Activated CD4-positive, alpha-beta T cell treated with anti-CD3 and anti-CD28 coated beads, Interleukin-2, amount 50 U/mL, for 16 hours (primary cell): ENCODE measurements at places on chromosomes 13 and 19.

GRCh38 chr13:29125934-29126424 lies 305.8 kb downstream of the MTUS2 start:
- DNase-seq: peak; percentile 37

GRCh38 chr19:41354343-41354953 lies 726 bp upstream of the TGFB1 start:
- no peak for DNase-seq

DNA sequence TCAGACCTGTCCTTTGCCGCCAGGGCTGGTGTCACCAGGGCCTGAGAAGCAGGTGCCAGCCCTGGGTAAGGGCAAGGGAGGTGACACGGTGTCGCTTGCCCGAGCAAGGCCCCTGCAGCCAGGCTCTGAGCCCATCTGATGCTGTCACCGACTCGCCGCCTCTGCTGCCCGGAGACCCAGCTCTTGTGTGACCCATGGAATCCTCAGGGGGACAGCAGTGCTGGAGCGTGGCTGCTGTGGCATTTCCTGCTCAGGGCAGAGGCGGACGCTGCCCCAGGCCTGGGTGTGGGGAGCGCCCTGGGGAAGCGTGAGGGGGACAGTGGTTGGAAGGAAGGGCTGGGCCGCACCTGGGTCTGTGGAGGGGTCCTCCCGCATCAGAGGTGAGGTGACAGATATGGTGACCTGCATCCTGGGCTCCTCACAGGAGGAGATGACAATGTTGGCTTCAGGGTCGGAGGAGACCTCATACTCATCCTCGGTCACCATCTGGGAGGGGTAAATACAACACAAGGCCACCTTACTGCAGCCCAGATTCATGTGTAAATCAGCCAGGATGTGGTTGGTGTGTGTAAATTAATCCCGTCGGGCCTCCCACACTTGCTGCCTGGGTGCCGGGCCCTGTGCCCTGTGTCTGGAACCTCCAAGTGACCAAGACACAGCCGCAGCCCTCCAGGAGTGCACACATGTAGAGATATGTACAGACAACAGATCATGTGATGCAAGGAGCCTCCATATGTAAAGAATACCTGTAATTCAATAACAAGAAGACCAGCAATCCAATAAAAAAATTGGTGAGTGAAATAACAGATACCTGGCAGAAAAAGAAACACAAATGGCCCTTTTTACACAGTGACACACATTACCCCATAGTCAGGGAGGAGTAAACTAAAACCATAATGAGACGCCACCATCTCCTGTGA lies 27.6 kb upstream of the MATK start:
- peak; percentile 16 for DNase-seq

DNA sequence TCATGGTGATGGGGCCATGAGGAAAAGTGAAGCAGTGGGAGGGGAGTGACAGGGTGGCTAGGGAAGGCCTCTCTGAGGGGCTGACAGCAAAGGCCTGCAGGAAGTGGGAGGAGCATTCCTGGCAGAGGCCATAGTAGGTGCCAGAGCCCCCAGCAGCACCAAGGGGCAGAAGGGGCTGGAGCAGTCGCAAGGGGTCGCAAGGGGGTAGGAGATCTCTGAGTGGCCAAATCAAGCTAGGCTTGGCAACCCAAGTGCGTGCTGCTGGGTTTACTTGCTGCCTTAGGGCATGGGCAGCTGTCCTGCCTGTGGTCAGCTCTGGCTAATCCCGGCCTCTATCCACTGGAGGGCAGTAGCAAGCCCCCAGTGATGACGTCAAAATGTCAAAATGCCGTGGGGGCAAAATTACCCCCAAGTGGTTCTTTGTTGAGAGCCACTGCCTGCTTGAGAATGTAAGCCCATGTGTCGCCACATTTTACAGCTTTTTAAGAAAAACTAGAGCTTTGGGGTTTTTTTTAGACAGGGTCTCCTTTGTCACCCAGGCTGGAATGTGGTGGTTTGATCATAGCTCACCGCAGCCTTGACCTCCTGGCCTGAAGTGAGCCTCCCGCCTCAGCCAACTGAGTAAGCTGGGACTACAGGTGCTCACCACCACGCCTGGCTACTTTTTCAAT lies 11.8 kb downstream of the CCDC97 start:
- no peak for DNase-seq

GRCh38 chr13:66665991-66666390 lies 564.1 kb downstream of the PCDH9 start:
- no peak for DNase-seq

DNA sequence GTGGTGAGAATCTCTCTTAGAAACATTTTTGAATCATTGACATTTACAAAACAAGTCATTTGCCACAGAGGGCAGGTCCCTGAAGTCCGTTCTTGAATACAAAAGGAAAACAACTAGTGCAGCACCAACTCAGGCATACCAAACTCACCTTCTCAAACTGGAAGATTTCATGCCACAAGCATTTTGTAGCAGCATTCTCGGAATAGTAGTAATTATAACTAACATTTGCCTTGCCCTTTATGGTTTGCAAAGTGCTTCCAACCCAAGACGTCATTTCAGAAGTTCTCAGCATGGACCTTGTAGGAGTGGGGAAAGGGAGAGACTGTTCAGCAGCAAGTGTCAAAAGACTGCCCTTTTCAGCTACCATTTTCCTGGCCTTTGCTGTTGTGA lies 344.6 kb downstream of the RFC3 start:
- DNase-seq: no peak

DNA sequence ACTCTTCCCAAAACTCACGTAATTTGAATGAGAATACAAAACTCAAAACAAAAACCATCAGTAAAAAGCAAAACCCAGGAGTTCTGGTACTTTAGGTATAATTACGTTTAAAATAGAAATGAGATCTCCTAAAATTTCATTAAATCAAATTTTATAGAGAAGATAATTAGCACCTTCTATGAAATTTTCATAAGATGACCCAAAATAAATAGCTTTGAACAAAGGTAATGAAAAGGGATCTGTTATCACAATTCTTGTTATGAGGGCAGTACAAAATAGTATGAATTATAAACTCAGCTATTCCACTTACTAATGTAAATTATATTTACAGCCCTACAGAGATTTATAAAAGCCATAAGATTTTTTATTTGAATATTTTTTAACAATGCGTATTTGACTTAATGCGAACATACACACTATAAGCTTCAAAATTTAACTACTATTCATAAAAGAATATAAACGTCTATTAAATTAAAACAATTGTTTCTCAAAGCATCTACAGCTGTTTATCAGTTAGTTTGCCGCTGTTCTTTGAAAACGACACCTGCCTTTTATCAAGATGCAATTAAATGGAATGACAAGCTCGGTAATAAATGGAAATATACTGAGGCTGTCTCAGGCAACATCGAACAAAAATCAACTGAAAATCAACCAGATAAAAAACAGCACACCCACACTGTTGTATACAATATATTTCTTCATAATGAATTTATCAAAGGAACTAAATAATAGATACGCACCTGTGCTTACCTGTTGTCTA lies 63.8 kb downstream of the KCNRG start:
- DNase-seq: no peak

DNA sequence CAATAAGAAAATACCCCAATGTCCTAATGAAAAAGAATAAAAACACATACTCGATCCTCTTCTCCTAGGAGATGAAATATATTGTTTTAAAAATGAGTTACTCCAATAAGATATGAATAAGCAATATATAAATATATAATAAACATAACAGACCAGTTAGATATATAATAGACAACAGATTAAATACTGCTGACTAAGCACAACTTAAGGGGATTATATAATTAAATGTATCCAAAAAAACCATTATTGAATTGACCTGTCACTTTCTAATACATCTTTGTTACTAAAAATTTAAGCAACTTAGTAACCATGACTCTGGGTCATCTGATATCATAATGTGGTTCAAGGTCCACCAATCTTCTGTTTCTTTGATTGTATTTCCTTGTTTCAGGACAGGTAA lies 14.0 kb upstream of the ZNF780B start:
- no peak for DNase-seq

DNA sequence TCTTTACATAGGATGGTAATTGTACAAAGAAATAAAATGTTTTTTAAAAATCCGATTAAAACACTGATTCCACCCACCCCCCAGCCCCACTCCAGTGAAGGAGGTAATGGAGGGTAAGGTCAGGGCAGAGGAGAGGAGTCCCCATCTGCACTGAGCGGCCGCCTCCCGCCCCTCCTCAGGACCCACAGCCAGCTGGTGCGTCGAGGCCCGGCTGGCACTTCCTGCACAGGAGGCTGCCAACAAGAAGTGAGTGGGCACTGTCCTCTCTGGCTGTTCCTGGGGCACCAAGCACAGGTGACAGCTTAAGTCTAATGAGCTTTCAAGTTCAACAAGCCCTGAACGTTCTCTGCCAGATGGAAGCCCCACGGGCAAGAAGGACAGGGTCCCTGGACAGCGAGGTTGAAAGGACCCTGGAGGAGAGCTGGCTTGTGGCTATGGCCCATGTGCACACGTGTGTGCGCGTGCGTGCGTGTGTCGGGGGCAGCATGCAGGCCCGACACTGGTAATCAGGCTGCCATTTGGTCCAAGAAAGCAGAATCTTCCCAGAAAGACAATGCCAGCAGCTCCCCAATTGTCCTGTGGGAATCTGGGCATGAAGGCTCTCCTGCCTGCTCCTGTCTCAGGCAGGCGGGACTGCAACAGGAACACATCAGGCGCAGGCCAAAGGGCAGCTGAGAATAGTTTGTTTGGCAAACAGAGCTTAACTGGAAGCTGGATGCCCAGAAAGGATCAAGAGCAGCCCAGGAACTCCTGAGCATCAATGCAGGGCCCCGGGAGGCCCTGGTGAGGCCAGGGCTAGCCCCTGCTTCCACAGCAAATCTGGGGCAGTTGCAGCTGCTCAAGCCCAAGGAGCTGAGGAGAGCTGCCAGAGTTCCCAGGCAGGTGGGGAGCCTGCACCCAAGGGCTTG lies 15.1 kb upstream of the EPHX3 start:
- DNase-seq: no peak

DNA sequence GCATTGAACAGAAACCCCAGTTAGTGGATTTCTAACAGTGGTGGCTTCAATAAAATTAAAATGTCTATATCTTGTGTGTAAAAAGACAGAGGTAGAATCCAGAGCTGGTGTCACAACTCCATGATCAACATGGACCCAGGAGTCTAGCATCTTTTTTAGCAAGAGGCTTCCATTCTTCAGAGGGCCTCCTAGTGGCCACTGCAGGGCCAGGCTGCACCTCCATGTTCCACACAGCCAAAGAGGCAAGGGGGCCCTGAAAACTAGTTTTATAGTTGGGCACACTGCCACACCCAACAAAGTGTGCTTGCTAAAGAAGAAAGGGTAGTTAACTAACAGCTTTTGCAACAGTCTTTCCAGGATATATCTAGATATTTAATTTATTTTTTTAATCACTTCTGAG lies 12.9 kb downstream of the N4BP2L1 start:
- DNase-seq: peak; percentile 20

GRCh38 chr13:39941911-39942551 lies 286.6 kb downstream of the COG6 start:
- no peak for DNase-seq

GRCh38 chr13:32600890-32601289 lies 14.6 kb downstream of the PDS5B start:
- DNase-seq: no peak

DNA sequence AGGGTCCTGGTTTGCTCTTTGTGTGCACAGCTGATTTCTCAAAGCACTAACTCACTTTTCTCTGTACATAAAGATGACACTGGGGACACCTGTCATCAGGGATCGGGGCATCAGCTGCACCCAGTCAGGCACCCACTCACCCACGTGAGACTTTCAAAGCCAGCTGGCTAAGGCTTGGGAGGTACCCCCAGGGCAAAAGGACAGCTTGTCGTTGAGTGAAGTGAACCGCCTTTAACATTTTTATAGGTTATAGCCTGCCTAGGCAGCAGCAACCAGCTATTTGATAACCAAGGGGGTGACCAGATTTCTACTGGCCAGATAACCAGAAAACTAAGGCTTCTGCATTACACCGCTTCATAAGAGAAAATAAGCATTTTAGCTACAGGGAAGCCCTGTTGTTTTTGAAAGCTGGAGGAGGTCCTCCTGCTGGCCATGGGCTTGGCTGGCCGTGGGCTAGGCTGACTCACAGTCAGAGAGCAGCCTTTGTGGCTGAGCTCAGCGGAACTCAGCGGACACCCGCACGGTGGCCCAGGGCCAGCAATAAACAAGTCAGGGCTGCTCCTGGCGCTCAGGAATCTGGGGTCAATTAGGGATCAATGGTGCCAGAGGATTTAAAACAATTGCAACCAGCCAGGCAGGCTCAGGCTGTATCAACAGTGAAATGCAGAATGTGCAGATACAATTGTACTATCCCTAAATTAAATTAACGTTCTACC lies 57.1 kb downstream of the ALOX5AP start:
- no peak for DNase-seq

DNA sequence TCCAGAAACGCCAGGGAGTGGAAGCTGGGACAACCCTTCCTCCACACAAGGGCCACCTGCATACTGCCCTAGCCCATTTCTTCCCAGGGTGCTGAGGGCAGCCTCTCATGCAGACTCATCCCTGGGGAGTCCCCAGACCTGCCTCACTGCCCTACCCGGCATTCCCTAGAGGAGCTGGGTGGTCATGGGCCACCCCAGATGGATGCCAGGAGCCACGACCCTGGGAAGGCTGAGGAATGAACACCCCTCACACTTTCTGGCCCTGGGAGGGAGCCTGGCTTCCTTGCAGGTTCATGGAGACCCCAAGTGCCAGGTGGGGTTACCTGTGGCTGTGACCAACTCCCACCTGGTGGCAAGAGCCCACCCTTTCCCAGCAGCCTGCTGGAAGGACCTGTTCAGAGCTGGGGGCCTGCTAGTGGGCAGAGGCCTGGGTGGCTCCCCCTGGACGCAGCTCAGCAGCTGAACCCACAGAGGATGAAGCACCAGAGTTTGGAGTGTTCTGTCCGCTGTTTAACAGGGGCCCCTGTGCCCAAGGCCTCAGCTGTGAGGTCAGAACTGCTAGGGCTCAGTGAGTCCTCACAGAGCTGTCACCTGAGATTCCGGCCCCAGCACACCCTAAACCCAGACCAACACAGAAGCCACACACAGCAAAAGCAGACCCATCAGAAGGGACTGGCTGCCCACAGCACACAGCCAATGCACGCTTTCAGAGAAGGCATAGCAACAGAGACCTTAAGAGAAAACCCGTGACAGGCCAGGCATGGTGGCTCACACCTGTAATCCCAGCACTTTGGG lies 6.6 kb downstream of the ACP4 start:
- no peak for DNase-seq
